M059J (cell line): ENCODE measurements at places on chromosomes 4 and X.

DNA sequence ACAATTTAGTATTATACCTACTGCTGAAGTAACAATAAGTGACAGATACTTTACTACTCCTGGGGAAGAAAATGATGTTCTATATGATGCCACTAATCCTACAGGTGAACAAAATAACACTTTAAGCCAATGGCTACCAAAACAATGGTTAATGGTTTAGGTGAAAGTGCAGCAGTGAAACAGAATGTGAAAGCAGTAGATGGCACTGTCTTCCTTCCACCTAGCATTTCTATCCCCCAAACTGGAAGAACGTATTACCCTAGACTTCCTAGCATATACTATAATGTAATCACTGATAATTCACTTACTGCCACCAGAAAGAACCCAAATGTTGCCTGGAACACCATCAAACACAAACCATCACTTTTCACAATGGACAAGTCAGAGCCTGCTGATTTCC is 18.9 kb upstream of the CABS1 start:
- DNase-seq: no peak

- no peak for DNase-seq
These were observed 104.7 kb downstream of the MGST2 start for GRCh38 chr4:139770361-139770760.

DNA sequence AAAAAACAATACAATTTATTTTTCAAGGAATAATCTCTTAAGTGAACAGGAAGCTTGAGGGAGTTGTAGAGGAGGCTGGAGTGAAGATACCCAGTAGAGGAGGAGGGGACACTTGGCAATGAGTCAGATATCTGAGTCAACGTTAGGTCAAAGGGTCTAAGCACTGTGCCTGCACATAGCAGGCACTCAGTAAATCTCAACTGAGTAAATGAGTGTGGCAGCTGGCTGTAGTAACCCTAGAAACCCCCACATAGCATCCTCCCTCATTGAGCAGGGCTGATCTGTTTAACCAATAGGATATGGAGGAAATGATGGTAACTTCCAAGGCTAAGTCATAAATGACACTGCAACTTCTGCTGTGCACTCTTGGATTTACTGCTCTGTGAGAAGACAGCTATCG is 186.0 kb upstream of the FAM241A start:
- DNase-seq: peak; percentile 87

DNA sequence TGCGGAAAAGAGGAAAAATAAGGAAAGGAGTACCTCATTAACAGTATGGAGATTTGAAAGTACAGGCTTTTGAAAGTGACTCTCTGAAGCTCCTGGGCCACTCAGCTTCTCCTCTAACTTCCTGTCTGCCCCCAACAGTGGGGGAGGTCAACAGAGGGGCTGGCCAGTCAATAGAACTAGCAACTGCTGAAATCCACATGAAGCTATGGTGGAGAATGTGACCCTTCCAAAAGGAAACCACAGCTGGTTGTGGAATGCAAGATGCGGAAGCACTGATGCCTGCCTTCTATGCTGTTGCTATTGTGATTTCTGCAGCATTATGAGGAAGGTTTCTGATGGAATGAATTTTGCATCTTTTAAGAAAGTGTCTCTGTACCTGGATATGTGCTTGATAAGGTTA is 2.4 kb downstream of the CORIN start:
- DNase-seq: no peak

DNA sequence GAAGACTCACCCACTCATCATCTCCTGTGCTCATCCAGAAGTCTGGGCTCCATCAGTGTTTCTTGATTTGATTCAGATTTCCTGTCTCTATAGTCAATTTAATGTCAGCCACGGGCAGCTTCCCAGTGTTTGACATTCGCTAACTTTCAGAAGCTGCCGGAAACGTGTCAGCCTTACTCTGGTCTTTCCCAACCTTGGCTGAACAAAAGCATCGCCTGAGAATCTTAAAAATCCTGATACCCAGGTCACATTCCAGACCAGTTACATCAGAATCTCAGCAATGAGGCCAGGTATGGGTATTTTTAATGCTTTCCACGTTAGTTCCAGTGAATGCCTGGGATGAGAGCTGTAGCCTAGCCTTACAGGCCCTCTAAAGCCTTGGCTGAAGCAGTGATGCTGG is 233.8 kb downstream of the FRMPD4 start:
- DNase-seq: peak; percentile 88

DNA sequence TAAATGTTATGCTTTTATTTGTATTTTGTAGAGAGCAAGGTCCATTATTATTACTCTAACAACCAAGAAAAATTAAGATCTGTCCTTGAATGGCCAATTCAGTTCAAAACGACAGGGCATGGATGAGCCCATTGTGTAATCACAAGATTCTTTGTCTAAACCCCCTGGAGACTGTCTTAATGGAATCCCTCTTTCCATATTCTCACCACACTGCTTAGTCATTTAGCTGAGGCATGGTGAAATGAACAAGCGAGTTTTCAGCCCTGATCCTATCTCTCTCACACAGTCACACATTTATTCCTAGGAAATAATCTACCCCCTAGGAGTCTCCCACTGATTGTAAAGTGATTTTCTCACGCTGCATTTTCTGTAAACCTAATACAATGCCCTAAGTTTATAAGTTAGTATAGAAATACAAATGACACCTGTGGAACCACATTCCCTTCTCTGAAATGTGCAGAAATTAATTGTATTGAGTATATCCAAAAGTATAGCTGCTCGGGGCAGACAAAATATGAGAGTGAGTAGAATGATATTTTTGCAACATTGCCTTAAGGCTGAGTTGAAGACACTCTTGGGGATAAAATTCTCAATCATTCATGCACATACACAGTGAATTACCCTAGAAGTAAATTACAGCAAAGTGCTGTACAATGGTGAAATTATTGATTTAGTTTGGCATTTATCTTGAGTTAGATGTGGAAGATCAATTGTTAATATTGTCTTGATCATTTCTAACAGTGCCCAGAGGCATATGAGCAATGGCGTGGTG is 119.7 kb upstream of the PCDH7 start:
- DNase-seq: peak; percentile 29

DNA sequence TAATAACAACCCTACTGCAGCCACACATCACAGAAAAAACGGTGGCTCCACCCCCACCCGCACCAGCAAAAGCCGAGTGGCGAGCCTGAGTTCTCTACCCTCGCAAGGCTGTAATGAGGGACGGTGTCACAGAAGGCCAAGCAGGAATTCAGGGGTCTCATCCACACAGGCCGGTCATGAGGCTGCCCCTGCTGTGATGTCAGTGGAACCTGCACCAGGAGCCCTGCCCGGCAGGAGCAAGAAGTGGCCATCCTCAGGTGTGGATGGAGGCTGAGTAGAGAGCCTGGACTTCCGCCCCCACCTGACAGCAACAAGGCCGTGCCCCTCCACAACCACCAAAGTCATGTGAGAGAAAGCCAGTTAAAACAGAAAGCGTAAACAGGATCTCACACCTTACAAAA is 20.6 kb downstream of the LYAR start:
- no peak for DNase-seq

DNA sequence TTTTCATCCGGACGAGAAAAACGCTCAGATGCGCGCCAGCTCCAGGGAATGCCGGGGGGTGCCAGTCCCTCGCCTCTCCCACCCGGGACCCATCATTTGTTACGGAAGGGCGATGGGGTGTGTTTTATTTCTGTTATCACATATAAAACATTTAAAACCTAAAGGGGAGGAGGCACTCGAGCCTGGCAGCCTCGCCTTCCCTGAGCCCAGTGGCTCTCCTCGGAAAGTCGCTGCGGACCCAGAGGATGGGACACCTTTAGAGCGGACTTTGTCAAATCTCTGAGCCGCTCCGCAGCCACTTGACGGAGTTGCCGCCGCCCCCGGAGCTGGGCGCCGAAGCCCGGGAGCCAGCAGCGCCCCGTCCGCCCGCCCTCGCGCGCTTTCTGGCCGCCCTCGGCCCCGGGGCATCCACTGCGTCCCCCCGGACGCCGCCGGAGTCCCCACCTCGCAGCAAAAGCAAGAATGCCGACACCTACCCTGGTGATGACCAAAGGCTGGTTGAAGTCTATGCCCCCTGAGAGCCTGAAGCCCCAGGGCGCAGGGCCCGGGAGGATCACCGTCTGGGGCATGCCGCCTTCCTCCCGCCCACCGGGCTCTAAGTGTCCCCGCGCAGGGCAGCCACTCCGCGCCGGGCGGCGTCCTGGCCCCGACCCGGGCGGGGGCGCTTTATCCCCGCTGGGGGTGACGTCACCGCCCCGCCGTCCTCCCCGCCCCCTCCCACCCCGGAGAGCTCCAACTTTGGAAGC is at the start of gene PDLIM3:
PDLIM3 (minus strand) TSS at position 642 of the 746 bp plus-strand sequence; CDS start at position 569, 73 bp downstream.
- peak; percentile 41 for DNase-seq
